ENCODE measurements at places on chromosomes 16 and 17.

DNA sequence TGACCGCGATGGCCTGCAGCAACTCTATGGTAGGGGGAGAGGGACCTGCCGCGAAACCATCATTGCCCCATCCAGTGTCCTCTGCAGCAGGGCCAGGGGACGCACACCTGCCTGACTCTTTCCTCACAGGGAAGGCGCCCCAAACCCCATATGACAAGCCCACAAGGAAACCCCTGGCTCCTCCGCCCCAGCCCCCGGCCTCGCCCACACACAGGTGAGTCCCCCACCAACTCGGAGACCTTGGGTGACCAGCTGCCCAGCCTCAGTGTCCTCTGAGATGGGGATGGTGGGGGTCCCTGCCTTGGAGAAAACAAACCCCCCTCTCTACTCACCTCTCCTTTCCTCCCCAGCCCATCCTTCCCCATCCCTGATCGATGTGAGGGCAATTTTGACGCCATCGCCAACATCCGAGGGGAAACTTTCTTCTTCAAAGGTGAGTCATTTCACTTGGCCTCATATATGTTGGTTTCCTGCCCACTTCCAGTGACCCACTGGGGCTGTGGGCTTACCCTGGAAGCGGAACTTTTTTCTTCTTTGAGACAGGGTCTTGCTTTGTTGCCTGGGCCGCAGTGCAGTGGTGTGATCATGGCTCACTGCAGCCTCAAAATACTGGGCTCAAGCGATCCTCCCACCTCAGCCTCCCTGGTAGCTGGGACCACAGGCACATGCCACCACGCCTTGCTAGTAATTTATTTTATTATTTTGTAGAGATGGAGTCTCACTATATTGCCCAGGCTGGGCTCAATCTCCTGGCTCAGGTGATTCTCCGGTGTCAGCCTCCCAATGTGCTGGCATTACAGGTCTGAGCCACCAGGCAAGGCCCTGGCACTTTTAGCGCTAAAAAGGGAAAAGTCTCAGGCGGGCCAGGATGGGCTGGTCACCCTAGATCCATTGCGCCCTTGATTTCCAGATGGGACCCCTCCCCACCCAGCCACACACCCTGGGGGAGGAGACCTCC lies 8.0 kb upstream of the IL32 start:
- H3K27me3 ChIP-seq = no peaks in the 10 kb centered on the region
- no peak overlapping the region for H3K27ac ChIP-seq
- H3K36me3 ChIP-seq = peaks cover 29% of the 10 kb centered on the region

DNA sequence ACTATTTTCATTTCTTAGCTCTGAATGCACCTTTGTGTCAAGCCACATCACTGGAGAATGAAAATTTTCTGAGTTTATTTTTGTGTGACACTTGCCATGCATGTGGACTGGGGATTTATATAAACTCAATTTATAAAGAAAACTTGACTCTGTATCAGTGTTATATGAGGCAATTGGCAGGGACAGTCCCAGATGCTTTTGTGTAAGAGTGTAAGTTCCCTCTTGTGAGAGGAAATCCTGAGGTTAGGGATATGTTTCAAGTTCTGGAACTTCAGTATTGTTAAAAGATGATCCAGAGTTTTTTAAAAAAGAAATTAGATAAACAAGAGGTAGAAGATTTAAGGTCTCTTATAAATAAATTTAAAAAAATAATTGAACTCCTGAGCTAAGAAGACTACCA lies 10.9 kb upstream of the CCL8 start:
- H3K4me3 ChIP-seq = no peak overlapping the region
- no peaks in the 10 kb centered on the region for H3K27me3 ChIP-seq
- no peaks in the 10 kb centered on the region for H3K36me3 ChIP-seq
- DNase-seq = no peak
- no peaks in the 10 kb centered on the region for H3K4me1 ChIP-seq

GRCh38 chr16:456891-457483 lies 31.5 kb downstream of the RAB11FIP3 start:
- H3K36me3 ChIP-seq = peaks cover 12% of the 10 kb centered on the region
- peak overlapping the region; percentile 62 for H3K27ac ChIP-seq
- no peaks in the 10 kb centered on the region for H3K27me3 ChIP-seq
- peaks cover 19% of the 10 kb centered on the region for H3K4me1 ChIP-seq
- DNase-seq = peak; percentile 51
- no peak overlapping the region for H3K4me3 ChIP-seq

DNA sequence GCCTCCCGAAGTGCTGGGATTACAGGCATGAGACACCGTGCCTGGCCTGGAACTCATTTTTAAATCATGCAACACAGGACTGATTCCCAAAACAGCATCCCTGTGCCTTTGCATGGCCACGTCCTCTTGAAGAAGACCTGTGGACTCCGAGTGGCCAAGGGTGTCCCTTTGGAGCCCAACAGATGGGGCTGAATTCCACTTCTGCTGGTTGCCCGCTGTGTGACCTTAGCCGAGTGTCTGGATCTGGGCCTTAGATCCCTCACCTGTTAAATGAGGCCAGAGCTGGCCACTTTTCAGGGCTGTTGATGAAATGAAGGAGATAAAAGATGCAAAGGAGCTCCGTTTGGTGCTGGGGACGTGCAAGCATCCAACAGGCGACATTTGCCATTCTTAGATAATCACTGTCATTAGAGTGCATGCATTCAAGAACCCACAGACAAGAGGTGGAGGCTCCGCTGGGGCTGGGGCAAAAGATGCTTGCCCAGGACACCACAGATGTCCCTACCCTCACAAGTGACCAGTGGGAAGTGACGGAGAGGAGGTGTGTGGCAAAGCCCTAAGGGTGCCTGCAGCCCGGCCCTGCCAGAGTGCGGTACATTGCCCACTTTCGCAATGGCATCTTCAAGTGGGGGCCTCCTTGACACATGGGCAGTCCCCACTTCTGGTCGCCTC lies 354.1 kb upstream of the TNRC6C start:
- H3K4me3 ChIP-seq = no peak overlapping the region

GRCh38 chr17:64214950-64215349 lies 48.1 kb downstream of the TEX2 start:
- H3K27me3 ChIP-seq = no peaks in the 10 kb centered on the region
- DNase-seq = no peak
- peaks cover 11% of the 10 kb centered on the region for H3K36me3 ChIP-seq
- no peak overlapping the region for H3K27ac ChIP-seq
- H3K4me1 ChIP-seq = peaks cover 21% of the 10 kb centered on the region
- no peak overlapping the region for H3K4me3 ChIP-seq

GRCh38 chr16:23362460-23363317 lies 60.6 kb downstream of the SCNN1B start:
- DNase-seq = no peak
- no peaks in the 10 kb centered on the region for H3K4me1 ChIP-seq
- H3K27me3 ChIP-seq = no peaks in the 10 kb centered on the region
- H3K4me3 ChIP-seq = no peak overlapping the region

DNA sequence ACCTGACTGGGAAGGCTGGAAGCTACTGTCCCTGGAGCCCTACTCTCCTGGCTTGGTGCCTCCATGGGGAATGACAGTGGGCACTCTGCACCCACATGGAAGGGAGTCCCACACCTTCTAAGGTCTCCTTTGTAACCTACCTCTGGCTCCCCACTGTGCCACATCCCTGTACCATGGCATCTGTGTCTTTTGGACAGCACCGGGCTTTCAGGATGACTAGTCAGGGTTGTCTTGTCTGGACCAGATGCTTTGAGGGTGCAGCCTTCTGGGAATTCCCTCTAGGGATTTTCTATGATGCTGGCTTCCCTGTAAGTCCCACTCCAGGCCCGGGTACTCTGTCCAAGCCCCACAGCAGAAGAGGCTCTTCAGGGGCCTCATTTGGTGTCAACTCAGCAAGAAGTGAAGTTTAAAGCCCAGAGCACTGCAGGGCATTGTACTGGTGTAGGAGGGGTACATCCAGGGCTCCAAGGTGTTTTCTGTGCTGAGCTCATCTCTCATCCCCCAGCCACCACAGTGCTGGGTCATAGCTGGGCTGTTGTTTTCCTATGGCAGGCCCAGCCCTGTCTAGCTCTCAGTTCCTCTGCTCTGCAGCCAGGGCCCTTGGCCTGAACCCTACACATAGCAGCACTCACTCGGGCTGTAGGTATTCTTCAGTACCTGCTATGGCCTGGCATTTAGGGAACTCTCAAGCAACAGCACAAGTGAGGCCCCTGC lies 255.3 kb downstream of the CPPED1 start:
- no peak overlapping the region for H3K4me3 ChIP-seq
- DNase-seq = no peak
- H3K36me3 ChIP-seq = no peaks in the 10 kb centered on the region
- no peak overlapping the region for H3K27ac ChIP-seq

GRCh38 chr16:67881621-67882161 lies 3.0 kb upstream of the NRN1L start:
- H3K4me3 ChIP-seq = no peak overlapping the region
- H3K27me3 ChIP-seq = no peaks in the 10 kb centered on the region
- peaks cover 20% of the 10 kb centered on the region for H3K4me1 ChIP-seq
- H3K36me3 ChIP-seq = peaks cover 94% of the 10 kb centered on the region
- no peak for DNase-seq
- H3K27ac ChIP-seq = no peak overlapping the region

DNA sequence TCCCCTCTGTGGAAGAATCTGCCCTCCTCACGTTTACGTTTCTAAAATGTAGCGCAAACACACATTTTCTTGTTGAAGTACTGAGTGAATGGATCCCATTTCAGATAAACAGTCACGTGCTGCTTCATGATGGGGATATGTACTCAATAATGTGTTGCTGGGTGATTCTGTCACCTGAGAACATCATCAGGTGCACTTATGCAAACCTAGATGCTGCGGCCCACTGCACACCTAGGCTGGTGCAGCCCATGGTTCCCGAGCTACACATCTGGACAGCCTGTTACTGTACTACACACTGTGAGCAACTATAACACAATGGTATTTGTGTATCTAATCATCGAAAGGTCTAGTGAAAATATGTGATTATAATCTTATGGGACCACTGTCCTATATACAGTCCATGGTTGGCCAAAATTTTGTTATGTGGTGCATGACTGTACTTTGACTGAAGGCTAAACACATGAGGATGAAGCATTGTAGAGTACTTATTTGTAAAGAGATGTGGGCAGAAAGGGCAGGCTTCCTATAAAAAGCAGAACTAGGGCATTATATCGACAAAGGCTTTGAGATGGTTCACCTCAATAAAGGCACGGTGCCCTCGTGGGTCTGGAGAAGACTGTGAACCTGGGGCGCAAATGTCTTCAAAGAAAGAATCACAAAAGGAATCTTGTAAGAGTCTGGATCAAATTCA lies 26.3 kb downstream of the MARF1 start:
- H3K36me3 ChIP-seq = peaks cover 58% of the 10 kb centered on the region
- no peak overlapping the region for H3K4me3 ChIP-seq
- no peak for DNase-seq
- no peaks in the 10 kb centered on the region for H3K4me1 ChIP-seq
- no peak overlapping the region for H3K27ac ChIP-seq

DNA sequence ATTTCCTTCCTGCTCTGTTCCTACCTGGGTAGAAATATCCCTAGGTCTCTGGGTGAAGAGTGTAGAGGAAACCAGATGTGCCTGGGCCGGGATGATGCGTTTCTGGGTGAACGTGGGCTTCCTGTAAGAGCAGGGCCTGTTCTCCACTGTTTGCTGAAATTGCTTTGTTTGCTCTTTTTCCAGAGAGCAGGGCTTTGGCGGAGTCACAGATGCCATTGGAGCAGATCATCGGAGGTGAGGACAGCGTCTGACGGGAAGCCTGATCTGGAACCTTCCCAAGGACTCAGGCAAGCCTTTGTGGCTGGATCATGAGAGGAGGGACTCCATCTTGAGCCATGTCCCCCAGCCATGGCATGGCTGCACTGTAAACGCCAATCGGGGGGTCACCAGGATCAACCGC lies 15.4 kb downstream of the DHODH start:
- no peak overlapping the region for H3K27ac ChIP-seq
- no peaks in the 10 kb centered on the region for H3K27me3 ChIP-seq
- H3K36me3 ChIP-seq = peaks cover 49% of the 10 kb centered on the region
- DNase-seq = no peak

- no peak overlapping the region for H3K27ac ChIP-seq
- no peak overlapping the region for H3K4me3 ChIP-seq
- H3K36me3 ChIP-seq = no peaks in the 10 kb centered on the region
- no peaks in the 10 kb centered on the region for H3K27me3 ChIP-seq
- no peak for DNase-seq
These were observed 151.6 kb downstream of the ABCC12 start for GRCh38 chr16:48004141-48004695.
